ENCODE measurements at places on chromosomes 16 and 17.
A peak's percentile ranks its signal among the peaks of the same experiment; 100 is the strongest.

DNA sequence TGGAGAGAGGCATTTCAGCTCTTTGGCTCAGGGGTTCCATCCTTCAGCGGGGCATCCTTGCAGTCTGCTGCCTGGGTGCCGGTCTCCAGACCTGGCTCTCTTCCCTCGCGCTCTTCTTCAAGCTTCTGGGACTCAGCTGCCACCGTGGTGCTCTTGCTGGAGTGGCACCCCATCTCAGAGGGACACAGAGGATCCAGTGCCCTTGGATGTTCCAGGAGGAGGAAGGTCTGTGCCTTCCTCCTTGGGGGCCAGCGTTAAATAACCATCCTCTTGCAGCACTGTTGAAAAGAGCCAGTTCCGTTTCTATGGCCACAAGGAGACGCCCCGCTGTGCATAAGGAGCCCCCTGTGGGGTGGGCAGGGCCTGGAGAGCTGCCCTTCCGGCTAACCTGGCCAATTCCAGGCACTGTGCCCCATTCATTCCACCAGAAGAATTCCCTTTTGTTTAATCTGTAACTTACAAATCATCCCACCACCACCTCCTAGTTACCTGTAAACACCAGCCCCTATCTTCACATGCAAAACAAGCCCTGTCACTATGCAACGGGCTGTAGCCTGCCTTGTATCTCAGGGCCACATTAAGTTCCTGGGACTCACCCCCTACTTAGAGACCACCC, 8.6 kb downstream of the CHD9NB start:
- DNase-seq: no peak

DNA sequence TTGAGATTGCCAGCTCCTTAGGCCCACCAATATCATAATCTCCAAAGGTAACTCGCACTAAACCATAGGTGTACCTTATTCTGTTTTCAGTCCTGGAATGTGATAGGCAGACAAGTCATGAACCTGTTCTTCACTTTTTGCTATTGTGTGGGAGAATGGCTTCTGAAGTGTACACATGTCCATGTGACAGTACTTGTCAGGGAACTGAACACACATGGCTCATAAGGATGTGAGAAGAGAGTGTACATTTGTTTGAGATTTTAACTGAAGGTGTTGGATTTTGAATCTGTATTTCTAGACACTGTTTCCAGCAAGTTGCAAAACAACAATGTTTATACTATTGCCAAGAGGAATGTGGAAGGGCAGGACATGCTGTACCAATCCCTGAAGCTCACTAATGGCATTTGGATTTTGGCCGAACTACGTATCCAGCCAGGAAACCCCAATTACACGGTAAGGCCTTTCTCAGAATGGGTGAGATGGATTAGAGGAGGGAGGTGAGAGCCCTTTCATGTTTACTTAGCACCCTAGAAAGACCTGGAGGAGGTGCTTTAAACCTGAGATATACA, 14.5 kb upstream of the RASL10B start:
- peak; percentile 32 for DNase-seq

DNA sequence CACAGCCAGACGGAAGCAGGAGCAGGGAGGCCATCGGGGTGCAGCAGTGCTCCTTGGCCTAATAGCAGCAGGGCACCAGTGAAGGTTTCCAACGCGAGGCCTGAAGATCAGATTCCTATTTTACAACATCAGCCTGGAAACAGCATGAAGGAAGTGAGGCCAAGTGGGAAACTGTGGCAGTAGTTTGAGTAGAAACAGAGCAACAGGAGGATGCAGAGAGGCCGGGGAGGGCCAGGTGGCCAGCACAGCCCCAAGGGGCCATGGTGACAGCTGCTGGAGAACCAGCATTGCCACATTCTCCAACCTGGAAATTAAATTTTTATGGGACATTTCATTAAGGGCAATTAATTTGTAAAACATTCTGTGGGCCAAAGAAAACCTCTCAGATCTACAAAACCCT, 3.4 kb upstream of the ANKRD11 start:
- no peak for DNase-seq

DNA sequence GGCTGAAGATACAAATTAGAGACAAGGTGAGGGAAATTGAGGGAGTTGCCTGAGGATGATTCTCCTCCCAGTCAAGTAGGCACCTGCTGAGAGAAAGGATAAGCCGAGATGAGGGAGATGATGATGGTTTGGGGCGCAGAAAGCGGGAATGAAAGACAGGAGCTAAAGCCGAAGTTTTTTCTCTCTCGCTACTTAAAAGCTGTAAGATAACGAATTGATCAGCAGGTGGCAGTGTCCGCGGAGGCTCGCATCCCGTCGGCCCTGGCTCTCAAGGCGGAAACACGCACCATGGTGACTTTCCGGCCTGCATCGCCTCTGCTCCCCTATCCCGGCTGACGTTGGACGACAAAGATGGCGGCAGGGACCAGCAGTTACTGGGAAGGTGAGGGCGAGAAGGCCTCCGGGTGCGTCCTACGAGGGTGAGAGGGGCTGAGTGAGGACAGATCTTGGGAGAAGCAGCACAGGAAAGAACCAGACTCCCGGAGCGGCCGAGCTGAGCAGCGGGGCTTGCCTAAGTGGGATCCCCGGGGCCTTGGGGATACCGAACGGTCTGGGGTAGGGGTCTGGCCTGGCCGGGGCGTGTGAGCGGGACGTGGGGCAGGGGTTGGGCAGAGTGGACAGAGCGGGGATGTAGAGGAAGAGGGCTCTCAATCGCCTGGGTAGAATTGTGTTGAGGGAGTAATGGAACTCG, at the start of gene GOSR1:
Gene GOSR1 (plus strand): TSS at position 326 of the 691 bp plus-strand sequence. CDS start 26 bp downstream, at position 352.
- peak; percentile 97 for DNase-seq

DNA sequence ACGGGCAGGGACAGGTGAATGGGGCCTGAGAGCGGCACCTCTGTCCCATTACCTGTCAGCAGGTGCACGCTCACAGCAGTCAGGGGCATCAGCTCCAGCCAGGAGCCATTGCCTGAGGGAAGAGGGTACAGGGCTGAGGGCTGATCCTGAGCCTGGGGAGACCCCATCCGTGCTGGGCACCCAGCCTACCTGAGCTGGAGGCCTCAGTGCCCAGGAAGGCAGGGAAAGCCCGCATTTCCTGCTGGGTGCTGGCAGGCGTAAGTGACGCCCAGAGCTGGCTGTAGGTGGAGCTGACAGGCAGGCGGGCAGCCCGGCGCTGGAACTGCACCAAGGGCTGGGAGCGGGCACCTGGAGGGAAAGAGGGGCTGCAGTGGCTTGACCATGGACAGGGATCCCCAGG, 7.4 kb downstream of the FAM171A2 start:
- no peak for DNase-seq

- DNase-seq: no peak
Measured at GRCh38 chr17:72913142-72913682, 179.3 kb downstream of the SLC39A11 start.

DNA sequence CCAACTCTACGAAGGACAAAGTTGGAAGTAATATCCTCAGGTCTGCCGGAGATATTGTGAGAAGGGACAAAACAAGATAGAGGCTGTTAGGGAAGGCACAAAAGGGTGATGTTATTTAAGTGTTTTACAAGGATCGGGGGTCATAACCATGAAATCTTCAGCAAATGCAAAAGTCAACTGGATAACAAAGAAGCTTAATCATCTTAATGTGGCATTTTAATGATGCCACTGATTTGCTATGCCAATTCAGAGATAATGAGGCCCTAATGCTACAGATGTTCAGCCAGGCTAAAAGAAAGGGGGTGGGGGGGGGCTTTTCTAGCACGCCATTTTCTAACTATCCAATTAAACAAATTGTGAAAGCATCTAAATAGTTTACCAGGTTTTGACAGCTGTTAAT, 63.1 kb downstream of the IKZF3 start:
- DNase-seq: no peak

- DNase-seq: no peak
Measured at GRCh38 chr16:87015021-87015420, 302.2 kb downstream of the C16orf95 start.

DNA sequence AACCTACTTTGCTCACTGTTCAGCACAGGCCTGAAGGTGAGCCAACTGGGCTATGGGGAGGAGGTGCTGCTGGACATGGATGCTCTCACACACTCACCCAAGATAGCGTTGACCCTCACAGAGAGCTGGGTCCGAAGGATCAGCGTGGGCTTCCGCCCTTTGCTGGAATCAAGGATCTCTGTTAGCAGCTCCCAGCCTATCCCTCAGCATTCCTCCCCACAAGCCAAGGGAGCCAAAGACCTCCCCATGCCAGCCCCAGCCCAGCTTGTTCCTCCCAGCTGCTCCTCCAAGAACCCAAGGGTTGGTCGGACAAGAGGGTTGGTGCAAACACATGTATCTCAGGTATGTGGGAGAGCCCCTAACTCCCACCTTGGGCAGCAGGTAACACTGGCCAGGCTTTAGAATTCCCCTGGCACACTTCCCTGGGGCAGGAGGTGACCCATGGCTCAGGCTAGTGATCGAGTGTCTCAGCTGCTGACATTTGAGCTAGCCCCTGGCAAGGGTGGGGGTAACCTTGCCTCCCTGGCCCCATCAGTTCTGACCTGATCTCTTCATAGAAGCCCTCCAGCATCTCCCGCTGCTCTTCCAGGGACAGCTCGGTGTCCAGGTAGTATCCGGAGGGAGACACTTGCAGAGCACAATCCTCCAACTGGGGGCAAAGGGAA, 8.3 kb downstream of the FHOD1 start:
- no peak for DNase-seq

DNA sequence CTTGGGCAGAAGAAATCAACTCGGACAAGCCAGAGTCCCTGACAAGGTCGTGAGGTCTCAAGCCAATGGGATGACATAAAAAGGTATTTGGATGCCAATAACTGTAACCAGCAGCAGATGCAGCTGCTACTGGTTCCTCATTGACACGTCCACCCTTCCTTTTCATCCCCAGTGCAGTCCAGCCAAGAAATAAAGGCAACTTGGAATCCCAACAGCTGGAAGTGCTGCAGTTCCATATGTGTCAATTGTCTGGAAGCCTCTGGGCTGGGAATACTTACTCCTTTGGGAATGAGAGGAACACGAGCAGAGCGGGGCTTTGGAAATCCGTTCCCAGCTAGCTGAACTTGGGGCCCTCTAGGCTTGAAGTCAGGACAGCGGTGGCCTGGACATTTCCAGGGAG, 360.4 kb upstream of the ZFHX3 start:
- no peak for DNase-seq

DNA sequence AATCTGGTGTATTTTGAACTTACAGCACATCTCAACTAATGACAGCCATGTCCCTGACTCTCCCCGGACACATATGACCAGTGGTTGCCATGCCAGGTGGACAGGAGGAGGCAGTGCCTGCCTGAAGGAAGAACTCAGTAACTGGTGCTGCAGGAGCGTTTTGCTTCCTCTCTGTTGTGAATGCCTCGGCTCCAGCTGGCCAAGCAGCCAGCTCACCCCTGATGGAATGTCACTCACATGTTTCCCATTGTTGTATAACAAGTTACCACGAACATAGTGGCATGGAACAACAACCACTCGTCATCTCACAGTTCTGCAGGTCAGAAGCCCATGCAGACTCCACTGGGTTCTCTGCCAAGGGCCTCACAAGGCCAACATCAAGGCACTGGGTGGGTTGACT, 20.1 kb upstream of the IRF8 start:
- peak; percentile 57 for DNase-seq

GRCh38 chr17:77857306-77857555, 101.3 kb upstream of the TNRC6C start:
- DNase-seq: no peak

GRCh38 chr16:80347900-80348299, 192.9 kb upstream of the DYNLRB2 start:
- DNase-seq: no peak

DNA sequence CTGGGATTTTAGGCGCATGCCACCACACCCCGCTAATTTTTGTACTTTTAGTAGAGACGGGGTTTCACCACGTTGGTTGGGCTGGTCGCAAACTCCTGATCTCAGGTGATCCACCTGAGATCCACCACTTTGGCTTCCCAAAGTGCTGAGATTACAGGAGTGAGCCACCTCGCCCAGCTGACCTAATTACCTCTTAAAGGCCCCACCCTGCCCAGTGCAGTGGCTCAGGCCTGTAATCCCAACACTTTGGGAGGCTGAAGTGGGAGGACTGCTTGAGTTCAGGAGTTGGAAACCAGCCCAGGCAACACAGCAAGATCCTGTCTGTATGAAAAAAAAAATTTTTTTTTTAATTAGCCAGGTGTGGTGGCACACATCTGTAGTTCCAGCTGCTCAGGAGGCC, 2.9 kb upstream of the COASY start:
- no peak for DNase-seq

- DNase-seq: no peak
Measured at GRCh38 chr17:40699853-40700252, 3.7 kb downstream of the KRT24 start.

- no peak for DNase-seq
Measured at GRCh38 chr17:75809631-75810111, 25.1 kb downstream of the UNK start.

- no peak for DNase-seq
Measured at GRCh38 chr17:37713028-37713431, 31.8 kb downstream of the HNF1B start.

DNA sequence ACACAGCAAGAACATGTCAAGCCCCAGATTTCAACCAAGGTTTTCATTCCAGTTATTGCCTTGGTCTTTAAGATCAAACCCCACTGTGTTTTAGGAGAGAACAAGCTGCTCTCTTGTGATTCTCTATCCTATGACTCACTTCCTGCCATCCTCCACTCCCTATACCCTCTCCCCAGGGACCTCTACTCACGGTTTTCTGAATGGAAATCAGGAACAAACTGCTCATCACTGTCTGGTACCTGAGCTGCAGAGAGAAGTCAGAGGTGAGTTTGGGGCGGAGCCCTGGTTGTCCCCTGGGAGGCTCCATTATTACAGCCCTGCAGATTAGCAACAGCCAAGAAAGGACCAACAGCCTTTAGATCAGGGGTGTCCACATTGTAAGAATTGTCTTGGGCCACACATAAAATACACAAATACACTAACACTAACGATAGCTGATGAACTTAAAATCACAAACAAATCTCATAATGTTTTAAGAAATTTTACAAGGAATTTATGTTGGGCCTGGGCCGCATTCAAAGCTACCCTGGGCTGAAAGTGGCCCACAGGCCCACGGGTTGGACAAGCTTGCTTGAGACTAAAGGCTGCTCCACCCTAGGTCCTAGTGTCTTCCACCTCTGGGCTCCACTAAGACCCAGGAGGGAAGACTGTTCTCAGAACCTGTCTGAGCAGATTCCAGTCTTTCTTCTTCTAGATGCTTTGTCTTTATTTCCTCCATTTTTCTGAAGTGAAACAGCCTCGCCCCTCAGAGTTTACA, 9.7 kb downstream of the ETV4 start:
- DNase-seq: no peak

- DNase-seq: no peak
Measured at GRCh38 chr17:77965352-77965751, 6.8 kb downstream of the TNRC6C start.

GRCh38 chr17:77889135-77889505, 69.4 kb upstream of the TNRC6C start:
- no peak for DNase-seq

- DNase-seq: no peak
Measured at GRCh38 chr16:55475919-55476318, 3.1 kb upstream of the MMP2 start.

- DNase-seq: no peak
Measured at GRCh38 chr16:1121601-1122397, 25.8 kb upstream of the C1QTNF8 start.

All from cardiac muscle cell (in vitro differentiated cells and primary cell).